GM12864 (cell line): ENCODE measurements at places on chromosomes 7 and 10.

DNA sequence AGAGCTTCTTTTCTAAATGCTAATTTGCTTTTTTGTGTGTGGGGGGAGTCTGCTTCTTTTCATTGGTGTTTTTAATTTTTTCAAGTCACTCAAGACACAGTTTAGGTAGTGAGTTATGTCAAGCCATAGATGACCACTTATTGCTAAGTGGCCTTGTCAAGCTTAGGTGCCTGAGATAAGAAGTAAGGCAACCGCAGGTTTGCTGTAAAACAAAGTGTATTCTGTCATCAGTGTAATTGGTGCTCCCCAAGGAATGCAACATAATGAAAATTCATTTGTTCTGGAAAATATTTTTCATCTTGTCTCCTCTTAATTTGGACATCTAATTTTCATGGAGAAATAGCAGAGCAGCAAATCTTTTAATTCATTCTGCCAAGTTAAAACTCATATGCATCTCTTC lies 249.6 kb downstream of the EXOC4 start:
- no peak for DNase-seq

GRCh38 chr7:156833312-156833711 lies 59.7 kb downstream of the LMBR1 start:
- DNase-seq: no peak

DNA sequence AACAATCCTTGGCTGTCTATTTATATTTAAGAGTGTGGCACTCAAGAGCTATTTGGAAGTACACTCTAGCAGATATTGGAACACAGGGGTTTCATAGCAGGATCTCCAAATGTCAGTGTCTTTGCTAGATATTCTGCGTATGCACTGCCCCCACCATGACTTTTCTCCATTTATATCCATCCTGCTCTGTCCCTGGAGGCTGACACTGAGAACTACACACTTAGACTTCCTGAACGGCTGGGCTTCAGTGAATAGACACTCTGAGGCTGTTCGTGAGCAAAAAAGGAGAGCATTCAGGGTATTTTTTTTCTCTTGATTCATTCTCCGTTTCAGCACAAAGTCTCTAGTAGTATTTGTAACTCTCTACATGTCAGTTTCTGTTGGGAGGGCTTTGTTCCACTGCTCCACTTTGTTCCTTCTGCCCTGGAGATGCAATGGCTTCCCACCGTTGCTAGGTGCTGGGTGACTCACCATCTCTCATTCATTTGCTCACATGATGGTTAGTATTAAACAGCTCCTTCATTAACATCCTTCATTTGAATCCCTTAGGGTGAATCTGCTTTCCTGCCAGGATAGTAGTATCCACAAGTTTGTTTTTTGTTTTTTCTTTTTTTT lies 155.9 kb upstream of the SLC13A1 start:
- DNase-seq: no peak

DNA sequence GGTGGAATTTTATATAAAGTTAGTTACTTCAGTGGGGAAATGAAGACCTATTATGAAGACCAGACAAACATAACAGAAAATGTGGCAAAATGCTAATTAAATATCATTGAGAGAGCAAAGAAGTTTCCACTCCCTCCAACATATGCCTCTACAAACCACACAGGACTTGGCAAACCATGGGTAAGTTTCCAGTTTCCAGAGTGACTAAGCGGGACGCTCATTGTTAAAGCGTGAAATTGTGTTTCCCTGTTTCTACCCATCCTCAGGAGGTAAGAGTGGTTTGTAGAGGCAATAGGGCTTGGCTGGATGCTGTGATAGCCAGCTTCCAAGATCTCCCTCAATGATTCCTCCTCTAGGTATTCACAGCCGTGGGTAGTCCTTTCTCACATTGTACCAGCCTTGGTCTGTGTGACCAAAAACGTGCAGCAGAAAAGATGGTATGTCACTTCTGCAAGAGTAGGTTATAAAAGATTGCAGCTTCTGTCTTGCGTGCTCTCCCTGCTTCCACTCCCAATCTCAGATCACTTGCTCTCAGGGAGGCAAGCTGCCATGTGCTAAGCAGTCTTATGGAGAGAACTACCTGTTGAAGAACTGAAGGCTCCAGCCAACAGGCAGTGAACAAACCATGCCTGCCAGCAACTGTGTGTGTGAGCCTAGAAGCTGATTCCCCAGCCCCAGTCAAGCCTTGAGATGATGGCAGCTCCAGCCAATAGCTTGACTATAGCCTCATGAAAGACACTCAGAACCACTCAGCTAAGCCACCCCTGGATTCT lies 35.7 kb downstream of the CBX3 start:
- DNase-seq: no peak

- DNase-seq: no peak
Observed at GRCh38 chr10:83678850-83679249, 460.5 kb upstream of the GHITM start.

GRCh38 chr7:40755438-40755837 lies 620.6 kb downstream of the SUGCT start:
- DNase-seq: no peak

GRCh38 chr7:67549126-67549525 lies 552.5 kb downstream of the TYW1 start:
- no peak for DNase-seq

- DNase-seq: no peak
Observed at GRCh38 chr7:123727071-123727837, 21.5 kb downstream of the WASL start.

- no peak for DNase-seq
Observed at GRCh38 chr10:115063701-115064658, 29.2 kb upstream of the ATRNL1 start.

DNA sequence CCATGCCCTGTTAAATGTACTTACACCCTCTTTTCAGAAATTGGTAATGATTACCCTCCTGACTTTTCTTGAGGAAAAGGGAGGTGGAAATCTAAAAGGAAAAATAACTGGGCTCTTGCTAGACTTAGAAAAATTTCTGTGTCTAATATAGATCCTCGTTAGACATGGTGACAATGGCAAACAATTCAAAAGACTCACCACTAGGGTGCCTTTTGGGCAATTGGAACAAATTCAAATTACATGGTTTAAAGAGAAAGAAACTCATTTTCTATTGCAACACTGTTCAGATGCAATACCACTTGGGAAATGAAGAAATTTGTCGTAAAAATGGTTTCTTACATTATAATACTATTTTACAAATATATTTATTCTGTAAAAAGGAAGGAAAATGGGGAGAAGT lies 950.1 kb downstream of the GRM8 start:
- DNase-seq: no peak

- no peak for DNase-seq
Observed at GRCh38 chr7:35289376-35289775, 35.5 kb upstream of the TBX20 start.

DNA sequence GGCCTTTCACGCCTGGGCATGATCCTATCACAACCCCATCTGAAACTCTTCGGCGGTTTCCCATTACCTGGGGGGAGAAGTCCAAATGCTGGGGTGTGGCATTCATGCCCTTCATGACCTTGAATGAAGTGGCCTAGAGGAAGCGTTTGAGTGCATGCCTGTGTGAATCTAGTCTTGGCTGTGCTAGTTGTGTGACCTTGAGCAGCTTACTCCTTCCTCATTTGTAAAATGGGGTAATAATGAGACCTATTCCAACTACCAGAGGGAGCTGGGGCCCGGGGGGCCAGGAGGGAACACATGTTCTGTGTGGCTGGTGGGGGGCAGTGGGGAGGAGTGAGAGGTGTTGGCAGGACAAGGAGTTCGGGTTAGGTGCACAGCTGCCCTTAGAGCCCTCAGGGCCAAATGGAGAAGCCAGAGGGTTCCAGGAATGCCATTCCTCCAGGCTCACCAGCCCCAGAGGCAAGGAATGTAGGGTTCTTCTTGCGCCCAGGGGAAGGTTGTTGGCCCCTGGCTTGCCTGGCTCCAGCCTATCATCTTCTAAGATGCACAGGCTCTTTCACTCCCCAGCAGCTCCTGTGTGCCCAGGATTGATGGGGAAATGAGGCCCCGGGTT lies 21.3 kb upstream of the TBRG4 start:
- no peak for DNase-seq

GRCh38 chr10:29160150-29160617 lies 128.7 kb upstream of the LYZL1 start:
- no peak for DNase-seq

DNA sequence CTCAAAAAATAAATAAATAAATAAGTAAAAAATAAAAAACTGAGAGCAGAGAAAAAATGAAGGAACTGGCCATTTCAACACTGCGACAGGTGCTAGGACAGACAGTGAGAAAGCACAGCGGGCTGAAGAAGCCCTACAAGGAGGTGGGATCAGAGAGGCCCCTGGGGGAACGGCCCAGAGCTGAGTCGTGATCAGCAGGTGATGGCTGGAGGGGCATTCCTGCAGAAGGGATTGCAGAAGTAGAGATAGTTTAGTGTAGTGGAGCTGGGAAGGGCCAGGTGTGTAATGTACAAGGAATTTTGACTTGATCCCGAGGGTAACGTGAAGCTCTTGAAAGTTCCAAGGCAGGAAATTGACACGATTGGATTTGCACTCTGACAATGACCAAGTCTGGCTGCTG lies 112.1 kb downstream of the CUL2 start:
- DNase-seq: no peak

GRCh38 chr10:71840177-71840957 lies 10.7 kb downstream of the PSAP start:
- no peak for DNase-seq

DNA sequence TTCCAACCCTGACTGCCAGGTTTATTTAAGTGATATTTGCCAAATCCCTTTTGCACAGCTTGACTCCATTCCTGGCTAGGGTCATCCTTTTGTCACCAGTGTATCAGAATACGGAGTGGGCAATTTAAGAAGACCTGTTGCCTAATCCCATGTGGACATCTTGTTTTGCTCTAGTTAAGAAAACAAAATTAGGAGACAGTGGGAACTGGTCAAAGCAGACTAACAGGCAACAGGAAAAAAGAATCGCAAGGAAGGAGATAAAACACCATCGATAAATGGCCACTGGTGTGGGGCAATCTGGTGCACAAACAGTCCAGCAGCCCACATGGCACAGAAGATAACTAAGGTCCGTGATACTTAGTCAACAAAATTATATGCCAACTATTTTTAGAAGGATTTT lies 21.4 kb downstream of the KDM7A start:
- no peak for DNase-seq

- DNase-seq: no peak
Observed at GRCh38 chr10:24331457-24331856, 122.5 kb downstream of the KIAA1217 start.

GRCh38 chr7:48637382-48637781 lies 287.0 kb upstream of the CDC14C start:
- no peak for DNase-seq

- no peak for DNase-seq
Observed at GRCh38 chr7:50331564-50332208, 27.2 kb downstream of the IKZF1 start.

GRCh38 chr10:62839590-62839989 lies 23.4 kb upstream of the EGR2 start:
- no peak for DNase-seq

GRCh38 chr10:125911990-125912389 lies 15.6 kb downstream of the FANK1 start:
- no peak for DNase-seq

DNA sequence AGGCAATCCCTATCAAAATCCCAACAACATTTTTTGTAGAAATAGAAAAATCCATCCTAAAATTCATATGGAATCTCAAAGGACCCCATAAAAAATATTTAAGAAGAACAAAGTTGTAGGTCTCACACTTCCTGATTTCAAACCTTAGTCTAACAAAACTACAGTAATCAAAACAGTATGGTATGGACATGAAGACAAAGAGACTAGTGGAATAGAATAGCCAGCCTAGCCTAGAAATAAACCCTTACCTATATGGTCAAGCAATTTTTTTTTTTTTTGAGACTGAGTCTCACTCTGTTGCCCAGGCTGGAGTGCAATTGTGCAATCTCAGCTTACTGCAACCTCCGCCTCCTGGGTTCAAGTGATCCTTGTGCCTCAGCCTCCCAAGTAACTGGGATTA lies 3.6 kb upstream of the TMEM120A start:
- no peak for DNase-seq

DNA sequence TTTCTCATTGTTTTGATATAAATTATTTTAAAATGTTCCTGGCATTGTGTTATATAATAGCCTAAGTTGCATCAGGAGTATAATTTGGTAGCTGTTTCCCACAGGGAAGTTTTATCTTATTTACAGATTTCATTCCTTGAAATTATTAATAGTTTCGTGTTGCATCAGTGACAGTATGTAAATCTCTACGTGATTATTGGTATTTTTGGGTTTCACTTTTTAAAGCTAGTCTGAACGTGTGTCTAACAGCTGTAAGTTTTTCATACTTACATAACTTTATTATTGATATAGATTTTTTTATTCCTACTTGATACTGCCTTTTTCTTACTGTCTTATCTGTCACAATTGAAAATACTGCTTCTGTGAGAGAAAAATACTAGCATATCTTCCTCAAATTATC lies 167.9 kb downstream of the PHF14 start:
- no peak for DNase-seq

- DNase-seq: no peak
Observed at GRCh38 chr7:106862317-106863089, 2.6 kb upstream of the PIK3CG start.

DNA sequence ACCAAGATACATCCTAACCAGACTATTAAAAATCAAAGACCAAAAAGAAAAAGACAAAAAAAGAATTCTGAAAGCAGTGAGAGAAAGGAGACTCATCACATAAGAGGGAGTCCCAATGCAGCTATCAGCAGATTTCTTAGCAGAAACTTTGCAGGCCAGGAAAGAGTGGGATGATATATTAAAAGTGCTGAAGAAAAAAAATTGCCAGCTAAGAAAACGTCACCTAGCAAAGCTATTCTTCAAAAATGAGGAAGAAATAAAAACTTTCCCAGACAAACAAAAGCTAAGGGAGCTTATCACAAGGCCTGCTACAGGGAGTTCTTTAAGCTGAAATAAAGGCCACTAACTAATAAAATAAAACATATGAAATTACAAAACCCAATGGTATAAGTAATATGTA lies 40.5 kb upstream of the CDK6 start:
- no peak for DNase-seq

GRCh38 chr10:92052088-92052487 lies 128.5 kb downstream of the BTAF1 start:
- no peak for DNase-seq

DNA sequence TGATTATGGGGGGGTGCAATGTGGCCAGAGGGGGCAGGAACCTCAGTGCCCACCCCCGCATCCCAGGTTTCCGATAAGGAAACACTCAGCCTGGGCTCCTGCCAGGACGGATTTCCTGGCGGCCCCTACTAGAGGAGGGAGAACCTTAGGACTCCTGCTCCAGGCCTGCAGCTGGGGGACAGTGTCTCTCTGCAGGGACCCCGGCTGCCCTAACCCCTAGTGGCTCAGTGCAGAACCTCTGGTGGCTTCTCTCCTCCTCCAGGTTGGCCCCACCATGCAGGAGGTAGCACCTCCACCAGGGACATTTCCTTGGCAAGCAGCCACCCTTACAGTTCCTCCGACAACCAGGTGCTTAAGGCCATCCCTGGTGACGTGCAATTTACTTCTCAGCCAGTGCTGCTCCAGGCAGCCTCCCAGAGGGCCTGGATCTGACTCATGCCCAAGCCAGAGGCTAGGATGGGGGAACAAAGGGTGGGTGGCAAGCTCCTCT lies 31.9 kb downstream of the SH2B2 start:
- no peak for DNase-seq
